Amygdala (tissue), 56 donors: ENCODE measurements at places on chromosomes 7 and 10.

GRCh38 chr10:109591601-109592000 lies 331.7 kb downstream of the XPNPEP1 start:
- no peak for DNase-seq

DNA sequence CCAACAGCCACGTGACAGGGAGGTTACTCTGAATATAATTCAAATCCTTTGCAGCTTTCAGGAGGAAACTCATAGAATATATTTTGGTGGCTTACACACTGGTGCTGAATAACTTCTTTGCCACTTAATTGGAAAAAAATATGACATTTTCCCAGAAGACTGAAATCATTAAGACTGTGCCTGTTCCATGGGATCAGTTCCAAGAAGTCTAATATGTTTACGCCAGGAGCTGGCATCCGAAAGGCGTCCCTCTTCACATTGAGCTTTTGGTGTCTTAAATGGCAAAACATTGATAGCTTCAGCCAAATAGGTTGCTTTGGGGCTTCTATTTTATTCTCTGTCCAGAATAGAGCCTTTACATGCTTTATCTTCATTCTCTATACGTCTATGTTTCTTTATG lies 917.6 kb upstream of the LRRTM3 start:
- DNase-seq, result no peak

- no peak for DNase-seq
Observed at GRCh38 chr7:128177768-128178550, 63.1 kb upstream of the LEP start.

- DNase-seq, result peak; percentile 25
Observed at GRCh38 chr10:61902445-61903220, 1.1 kb downstream of the ARID5B start.

DNA sequence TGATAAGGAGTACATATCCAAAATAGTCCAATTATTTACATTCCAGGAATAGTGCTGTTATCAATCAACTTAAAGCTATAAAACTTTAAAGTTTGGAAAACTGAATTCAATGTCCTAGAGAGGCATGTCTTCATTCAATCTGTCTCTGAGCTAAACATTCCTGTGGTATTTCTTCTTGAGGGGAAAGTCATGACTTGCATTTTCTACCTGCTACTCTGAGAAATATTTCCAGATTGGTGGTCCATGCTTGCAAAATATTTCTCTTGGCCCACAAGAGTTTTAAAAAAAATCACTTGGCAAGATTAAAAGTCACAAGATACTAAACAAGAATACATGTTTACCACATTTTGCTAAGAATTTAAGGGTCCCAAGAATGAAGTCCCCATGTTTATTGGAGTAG lies 63.6 kb upstream of the HGF start:
- no peak for DNase-seq

GRCh38 chr10:57098146-57098545 lies 737.1 kb upstream of the ZWINT start:
- DNase-seq, result no peak

- DNase-seq, result no peak
Observed at GRCh38 chr10:74056050-74056818, 58.3 kb downstream of the VCL start.

GRCh38 chr10:67402620-67403019 lies 293.4 kb downstream of the CTNNA3 start:
- no peak for DNase-seq

- no peak for DNase-seq
Observed at GRCh38 chr10:8275911-8276310, 221.4 kb downstream of the GATA3 start.

DNA sequence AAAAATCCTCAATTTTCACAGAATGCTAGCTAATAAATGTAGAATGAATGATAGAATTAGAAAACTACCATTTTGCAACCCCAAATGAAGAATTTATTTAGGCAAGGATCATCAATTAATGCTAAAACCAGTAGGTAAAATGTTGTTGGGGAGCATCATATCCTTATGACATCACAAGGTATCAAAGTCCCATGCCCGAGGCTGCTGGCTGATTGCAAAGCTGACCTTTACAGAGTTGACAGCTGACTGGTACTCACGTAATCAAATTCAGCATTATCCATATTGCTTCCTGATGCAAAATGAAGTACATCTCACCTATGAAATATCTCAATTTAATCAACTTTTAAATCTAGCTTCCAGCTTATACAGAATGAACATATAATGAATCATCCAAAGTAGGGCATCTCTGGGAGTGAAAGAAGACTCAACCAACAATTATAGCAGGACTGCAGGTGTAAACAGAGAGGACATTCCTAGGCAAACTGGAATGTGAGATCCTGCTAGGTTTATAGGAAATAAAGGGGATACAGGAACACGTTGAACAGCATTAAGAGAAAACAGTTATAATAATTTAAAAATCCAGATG lies 10.2 kb upstream of the BLNK start:
- DNase-seq, result no peak

DNA sequence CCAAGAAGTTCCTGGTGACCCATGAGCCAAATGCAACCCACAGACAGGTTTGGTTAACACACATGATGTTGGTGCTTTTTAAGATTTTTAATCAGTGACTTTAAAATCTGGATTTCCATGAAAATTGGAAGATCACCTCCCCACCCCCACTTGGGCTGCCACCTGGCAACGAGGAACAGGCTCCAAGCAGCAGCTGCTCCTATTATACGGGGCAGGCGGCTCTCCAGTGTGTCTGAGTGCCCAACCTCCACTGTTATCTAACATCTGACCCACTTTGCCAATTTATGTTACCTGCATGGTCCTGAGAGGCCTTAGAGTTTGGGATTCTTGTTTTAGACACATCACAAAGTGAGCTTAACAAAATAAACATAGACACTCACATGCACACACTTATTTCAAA lies 56.4 kb downstream of the SGMS1 start:
- no peak for DNase-seq

GRCh38 chr7:80463272-80463920 lies 48.5 kb downstream of the GNAT3 start:
- DNase-seq, result no peak

DNA sequence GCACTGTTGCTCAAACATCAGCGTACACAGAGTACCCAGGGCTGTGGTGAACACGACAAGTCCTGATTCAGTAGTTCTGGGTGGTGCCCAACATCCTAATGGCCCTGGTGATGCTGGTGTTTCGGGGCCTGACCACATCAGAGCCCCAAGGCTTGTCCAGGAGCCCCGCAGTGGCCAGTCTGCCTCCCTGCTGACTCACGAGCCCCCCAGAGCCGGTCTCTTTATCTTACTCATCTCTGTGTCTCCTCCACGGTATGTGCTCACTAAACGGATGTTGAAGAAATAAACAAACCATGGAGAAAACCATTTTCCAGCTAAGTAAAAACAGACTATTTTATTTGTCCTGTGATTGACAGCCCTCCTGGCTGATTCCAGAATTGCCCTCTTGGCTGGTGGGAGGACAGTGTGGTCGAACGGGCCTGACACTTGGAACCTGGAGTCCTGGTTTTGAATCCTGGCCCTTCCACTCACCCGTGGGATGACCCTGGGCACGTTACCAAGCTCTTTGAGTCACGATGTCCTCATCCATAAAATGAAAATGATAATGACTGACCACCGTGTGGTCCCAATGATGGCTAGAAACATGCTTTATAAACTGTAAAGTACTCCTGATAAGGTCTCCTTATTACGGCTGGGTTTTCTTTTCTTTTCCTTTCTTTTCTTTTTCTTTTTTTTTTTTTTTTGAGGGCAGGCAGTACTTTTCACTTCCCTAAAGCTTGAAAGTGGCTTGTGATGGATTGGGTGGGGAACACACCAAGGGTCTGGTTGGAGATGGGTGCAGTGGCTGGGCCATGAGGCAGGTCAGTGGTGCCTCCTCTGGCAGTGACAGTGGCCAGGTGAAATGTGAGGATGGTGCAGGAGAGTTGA lies 5.7 kb downstream of the HIP1 start:
- no peak for DNase-seq

DNA sequence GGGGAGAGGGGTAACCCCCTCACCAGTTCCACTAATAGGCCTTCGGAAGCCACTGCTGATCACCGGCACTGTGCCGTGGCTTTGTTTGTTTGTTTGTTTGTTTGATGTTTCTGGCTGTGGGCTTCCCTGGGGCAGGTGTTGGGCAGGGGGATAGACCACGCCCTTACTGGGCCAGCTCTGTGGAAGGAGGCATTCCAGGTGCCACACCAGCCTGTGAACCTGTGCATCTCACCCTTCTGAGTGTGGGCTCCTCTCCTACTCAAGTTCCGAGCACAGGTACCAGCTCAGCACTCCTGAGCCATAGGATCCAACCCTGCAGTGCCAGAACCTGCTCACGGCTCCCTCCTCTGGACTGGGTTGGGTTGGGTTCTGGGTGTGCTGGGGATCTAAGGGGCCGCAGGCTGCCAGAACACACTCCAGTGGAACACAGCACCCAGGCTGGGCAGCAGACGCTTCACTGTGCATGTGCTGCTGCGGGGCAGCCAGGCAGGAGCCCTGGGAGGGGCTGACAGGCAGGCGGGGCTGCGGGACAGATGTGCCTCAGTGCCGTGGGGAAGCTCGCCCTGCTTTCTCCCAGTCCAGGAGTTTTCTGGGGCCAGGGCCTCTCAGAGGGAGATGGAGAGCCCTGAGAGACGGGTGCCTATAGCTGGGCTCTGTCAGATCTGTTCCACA lies 1053.9 kb downstream of the CNTNAP2 start:
- DNase-seq, result no peak

GRCh38 chr7:128247640-128248194 lies 6.6 kb downstream of the LEP start:
- DNase-seq, result no peak

DNA sequence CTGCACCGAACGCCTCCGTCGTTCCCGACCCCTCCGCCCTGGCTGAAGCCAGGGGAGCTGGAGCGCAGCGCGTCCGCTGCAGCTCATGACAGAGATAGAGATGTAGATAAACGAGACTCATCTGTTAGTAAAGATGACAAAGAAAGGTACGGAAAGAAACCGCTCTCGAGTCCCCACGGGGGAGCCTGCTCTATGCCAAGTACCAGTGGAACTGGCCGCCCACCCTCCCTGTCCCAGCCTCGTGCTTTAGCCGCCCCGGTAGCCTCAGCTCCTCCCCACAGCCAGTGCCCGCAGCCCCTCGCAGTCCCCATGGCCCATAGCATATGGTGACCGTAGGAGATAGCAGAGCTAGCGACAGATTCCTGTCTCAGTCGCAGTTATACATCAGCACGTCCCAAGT lies 344.7 kb upstream of the GALNT17 start:
- DNase-seq, result no peak

DNA sequence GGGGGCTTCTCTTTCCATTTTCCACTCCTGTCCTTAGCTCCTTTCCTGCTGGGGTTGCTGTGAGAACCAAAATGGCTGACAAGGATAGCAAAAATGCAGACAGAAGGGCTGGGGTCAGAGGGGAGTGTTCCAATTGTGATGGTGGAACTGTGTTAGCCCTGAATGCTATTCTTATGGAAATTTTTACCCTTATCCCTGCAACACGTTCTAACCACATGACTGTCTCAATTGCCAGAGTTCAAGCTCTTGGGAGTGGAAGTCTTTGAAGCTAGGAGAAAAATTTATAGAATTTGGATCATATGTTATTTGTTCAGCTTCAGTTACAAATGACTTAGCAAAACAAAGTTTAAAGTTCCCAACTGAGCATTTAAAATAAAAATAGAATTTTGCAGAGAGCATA lies 134.1 kb downstream of the ADCYAP1R1 start:
- no peak for DNase-seq

DNA sequence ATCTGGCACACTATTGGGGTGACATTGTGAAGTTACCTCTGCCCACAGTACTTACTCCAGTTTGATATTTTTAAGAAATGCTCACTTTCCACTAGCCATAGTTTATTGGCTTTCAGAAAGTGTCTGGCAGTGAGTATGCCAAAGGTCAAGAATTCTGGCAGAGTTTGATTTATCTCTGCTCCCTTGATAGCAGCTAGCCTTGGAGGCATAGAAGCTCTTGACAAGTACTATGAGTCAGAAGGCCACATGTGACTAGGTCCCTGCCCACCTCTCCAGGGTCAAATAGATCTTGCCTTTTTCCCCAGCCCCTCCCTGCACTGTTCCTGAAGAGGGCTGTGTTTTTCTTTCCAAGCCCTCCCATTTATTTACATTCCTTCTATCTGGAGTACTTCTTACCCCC lies 202.2 kb downstream of the AUTS2 start:
- DNase-seq, result no peak

DNA sequence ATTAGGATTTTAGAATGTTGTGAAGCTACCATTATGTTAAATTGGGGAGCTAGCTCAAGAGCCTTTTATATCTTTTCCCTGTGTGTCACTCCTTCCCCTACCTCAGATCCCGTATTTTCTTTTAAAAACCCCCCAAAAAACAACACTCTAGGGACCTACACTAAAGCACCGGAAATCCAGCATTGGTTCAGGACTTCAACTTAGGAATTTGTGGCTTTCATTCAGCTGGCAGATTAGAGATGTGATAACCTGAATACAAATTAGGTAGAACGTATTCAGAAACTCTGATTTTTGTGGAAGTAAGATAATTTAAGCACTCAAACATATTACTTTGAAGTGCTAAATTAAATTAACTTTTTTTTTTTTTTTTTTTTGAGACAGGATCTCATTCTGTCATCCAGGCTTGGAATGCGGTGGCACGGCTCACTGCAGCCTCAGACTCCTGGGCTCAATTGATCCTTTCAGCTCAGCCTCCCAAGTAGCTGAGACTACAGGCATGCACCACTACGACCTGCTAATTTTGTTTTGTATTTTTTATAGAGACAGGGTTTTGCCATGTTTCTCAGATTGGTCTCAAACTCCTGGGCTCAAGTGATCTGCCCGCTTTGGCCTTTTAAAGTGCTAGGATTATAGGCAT lies 6.8 kb downstream of the TBC1D12 start:
- DNase-seq, result no peak

GRCh38 chr7:156475179-156475578 lies 165.4 kb upstream of the RNF32 start:
- DNase-seq, result no peak

- DNase-seq, result no peak
Observed at GRCh38 chr7:4799508-4800268, 24.3 kb downstream of the AP5Z1 start.

- DNase-seq, result no peak
Observed at GRCh38 chr10:102449321-102450123, 1.8 kb downstream of the C10orf95 start.

DNA sequence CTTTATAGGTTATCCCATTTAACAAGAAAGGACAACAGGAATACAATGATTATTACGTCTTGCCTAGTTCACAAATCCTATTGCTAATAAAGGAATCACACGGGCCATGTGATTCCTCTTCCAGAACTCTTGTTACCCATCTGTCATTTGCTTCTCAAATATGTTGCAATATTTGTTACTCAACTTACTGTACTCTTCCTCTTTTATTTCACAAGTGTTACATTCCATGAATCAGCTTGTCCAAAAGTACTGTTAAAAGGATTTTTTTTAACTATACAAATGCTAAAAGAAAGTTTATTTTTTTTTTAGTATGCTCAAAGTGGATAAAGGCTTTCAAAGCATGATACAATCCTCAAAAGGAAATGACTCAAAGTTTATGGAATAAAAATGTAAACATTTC lies 3.9 kb upstream of the CD36 start:
- no peak for DNase-seq

GRCh38 chr7:12017046-12017445 lies 185.0 kb upstream of the THSD7A start:
- DNase-seq, result no peak
